ENCODE measurements at places on chromosomes 12 and 14.

GRCh38 chr14:60510951-60511599 lies 2.1 kb downstream of the SIX6 start:
- DNase-seq: no peak

GRCh38 chr14:102544046-102544746 lies 34.6 kb upstream of the ANKRD9 start:
- no peak for DNase-seq

DNA sequence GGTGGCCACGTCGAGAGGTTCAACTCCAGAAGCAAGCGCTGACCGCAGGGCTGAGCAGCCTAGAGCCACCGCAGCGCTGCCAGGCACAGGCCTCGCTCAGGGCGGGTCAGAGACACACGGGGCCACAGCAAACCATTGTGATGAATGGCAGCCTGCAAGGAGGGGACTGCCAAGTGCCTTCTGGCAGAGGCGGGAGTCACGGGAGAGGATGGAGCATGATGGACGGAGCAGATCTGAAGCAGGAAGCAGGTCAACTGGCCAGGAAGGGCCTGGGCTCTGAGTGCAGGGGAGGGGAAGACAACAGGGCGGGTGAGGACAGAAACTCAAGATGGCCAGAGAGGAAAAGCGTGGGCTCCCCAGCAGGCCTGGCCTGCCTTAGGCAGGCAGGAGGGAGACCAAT lies 49.8 kb downstream of the CDC42BPB start:
- no peak for DNase-seq

GRCh38 chr14:67766035-67766680 lies 50.2 kb downstream of the ZFYVE26 start:
- DNase-seq: no peak

DNA sequence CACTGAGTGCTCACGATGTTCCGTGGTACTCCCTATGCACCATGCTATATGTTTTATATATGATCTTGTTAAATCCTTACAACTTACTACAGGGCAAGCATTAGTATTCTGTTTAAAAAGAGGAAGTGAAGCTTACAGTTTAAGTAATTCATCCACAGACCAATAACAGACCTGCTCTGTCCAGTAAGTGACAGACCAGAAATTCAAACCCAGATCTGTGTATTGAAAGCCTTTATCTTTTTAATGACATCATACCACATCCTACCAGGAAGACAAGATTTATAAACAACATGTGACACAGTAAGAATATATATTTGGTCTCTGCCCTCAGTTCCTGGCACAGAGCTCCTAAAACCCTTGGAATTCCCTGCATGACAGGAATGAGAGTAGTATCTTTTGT lies 206.5 kb downstream of the STXBP6 start:
- DNase-seq: no peak

DNA sequence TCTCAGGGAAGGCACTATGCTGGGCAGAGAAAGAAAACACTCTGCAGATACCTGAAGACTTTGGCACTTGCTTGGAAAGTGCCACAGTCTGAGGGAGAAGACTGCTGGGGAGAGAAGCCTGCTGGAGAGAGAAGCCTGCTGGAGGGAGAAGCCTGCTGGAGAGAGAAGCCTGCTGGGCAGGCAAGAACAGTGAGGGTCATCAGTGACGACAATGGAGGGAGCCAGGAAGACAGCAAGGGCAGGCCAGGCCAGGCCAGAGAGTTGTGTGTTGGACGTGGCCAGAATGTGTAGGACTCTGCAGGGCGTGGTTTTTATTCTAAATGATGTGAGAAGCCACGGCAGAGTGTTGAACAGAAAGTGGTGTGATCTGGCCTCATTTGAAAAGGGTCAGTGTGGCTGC lies 185.3 kb upstream of the ABCD2 start:
- no peak for DNase-seq

GRCh38 chr12:42143452-42144157 lies 1.1 kb downstream of the GXYLT1 start:
- no peak for DNase-seq

- DNase-seq: no peak
These were observed at the start of gene CARMIL3 for GRCh38 chr14:24051789-24052655. Gene CARMIL3, plus strand, starts transcription at chr14:24052009. Its CDS starts 145 bp downstream, at chr14:24052154.

- no peak for DNase-seq
These were observed 2.3 kb downstream of the C1QL4 start for GRCh38 chr12:49334681-49335080.

DNA sequence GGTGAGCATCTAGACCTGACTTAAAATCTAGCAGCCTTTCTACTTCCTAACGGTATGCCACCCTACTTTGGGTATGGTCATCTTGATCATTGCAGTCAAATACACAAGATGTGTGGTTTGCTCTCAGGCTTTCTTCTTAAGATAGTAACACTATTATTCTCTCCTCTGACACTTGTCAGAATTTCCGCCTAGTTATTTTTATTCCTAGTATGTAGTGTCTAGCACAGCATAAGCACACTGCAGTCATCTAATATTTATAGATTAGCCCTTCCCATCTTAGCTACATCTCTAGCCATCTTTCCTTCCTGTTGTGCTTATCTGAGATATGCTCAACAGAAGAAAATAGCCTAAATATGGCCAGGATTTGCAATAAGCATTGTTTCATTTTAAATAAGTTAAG lies 180.1 kb downstream of the C12orf50 start:
- DNase-seq: no peak

- no peak for DNase-seq
These were observed 313.5 kb downstream of the KCNC2 start for GRCh38 chr12:74896186-74896585.

DNA sequence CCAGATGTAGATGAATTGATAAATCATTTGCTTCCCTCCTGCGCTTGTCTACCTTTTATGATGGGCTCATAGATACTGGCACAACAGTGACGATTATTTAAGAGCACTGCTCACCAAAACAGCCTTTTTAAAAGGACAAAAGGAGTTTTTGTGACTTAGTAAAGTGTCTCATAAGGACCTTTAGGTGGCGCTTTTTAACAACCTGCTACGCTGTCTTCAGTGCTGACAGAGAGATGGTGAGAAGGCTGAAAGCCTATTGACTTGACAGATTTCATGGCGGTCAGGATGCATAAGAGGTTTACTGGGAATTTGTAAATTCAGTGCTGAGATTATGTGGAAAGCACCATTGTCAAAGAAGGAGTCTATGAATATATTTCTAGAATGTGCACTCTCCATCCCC lies 87.6 kb downstream of the SLC15A5 start:
- DNase-seq: no peak

DNA sequence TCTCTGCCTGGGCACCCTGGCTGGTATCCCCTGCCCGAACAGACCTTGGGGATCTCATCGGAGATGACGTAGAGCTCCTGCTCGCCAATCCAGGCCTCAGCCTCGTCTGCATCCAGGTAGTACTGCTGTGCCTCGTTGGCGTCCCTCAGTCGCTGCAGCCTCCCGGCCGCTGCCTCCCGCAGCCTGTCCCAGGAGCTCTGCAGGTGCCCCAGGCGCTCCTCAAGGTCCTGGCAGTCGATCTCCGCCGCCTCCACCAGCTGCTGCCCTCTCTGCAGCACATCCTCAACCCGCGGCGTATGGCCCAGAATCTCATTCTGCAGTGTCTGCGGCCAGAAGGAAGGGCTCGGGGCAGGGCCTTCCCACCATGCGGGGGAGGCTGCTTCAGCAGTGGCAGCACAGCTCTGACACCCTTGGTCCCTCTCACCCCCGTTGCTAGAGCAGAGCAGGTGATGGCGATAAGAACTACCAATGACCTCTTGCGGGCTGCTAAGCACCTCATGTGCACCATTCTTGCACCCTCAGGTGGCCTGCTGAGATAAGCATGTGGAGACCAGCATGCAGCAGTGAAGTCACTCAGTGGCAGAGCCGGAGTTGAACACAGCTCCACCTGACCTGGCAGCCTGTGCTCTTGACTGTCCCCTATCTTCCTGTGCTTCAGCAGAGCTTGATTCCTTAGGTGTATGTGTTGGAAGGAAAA lies 71.0 kb downstream of the PLEKHG3 start:
- DNase-seq: no peak

GRCh38 chr12:121953695-121954094 lies 35.3 kb downstream of the CFAP251 start:
- no peak for DNase-seq

GRCh38 chr12:117318591-117318990 lies 42.8 kb downstream of the NOS1 start:
- no peak for DNase-seq

- DNase-seq: no peak
These were observed 81.1 kb upstream of the GTF2A1 start for GRCh38 chr14:81301813-81302212.

- DNase-seq: no peak
These were observed 72.5 kb downstream of the NTN4 start for GRCh38 chr12:95718006-95718431.

- no peak for DNase-seq
These were observed 70.3 kb upstream of the STXBP6 start for GRCh38 chr14:25120261-25120660.

DNA sequence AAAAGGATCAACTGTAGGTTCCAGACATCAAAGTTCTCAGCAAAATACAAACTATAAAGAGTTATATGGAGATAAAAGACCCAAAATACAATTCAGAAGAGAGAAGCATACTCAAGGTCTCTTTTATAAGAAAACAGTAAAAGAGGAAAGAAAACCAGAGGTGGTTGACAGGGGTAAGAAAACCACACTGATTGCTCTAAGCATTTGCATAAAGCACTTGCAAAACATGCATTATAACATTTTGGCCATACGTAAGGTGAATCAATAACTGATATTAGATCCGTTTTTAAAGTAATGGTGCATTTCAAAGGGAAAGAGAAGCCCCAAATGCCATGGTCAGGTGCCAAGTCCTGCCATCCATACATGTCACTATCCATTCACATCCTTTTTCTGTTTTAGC lies 5.9 kb downstream of the DDHD1 start:
- no peak for DNase-seq

- DNase-seq: no peak
These were observed 7.2 kb upstream of the KRT75 start for GRCh38 chr12:52441320-52441911.

GRCh38 chr12:110869026-110869425 lies 22.2 kb downstream of the CCDC63 start:
- DNase-seq: no peak

GRCh38 chr14:101125313-101125712 lies 221.8 kb upstream of the RTL1 start:
- no peak for DNase-seq

DNA sequence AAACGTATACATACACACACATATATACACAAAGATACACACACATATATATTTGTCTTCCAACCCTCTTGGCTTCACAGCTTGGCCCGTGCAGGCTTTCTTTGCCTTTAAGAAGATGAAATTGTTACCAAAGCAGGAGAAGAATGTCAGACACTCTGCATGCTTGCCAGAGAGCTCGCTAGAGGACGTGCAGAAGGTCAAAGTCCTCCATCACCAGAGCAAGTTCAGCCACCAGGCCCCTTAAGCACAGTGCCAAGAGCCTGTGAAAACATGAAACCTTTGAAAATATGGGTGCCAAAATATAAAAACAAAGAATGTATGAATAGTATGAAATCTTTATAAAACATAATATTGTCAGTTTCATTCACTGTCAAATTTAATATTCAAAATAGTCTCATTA lies 14.9 kb upstream of the MCRS1 start:
- DNase-seq: no peak

GRCh38 chr12:45425426-45425825 lies 209.5 kb downstream of the ANO6 start:
- no peak for DNase-seq

GRCh38 chr12:89051065-89051677 lies 301.1 kb downstream of the DUSP6 start:
- no peak for DNase-seq

All from stimulated activated CD4-positive, alpha-beta T cell treated with anti-CD3 and anti-CD28 coated beads, Interleukin-1b, Interleukin-23, amount 100 ng/mL, for 1 hour (primary cell).